ENCODE measurements at places on chromosomes 7 and 10.

- DNase-seq: no peak
Measured at GRCh38 chr7:140333223-140333622, 65.1 kb downstream of the SLC37A3 start.

GRCh38 chr7:131829947-131830558 is 273.6 kb upstream of the PODXL start:
- no peak for DNase-seq

DNA sequence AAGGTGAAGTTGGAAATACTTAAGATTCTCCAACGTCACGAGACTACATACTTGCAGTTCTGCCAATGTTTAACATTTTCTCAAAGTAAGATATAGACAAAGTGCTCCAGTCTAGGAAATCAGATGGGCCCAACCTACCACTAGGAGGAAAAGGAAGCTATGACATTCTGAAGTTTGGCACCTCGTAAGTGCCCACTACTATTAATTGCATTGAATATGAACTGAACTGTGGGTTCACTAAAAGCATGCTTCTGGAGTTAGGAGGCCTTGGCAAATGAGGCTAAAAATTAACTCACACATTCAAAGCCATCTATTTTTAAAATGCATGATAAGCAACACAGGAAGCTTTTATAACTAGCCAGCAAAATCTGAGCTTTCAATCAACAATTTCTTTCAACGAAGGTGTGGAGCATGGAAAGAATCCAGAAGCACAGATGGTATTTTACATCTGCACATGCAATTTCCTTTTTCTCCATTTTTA is 149.7 kb downstream of the LRRTM3 start:
- no peak for DNase-seq

DNA sequence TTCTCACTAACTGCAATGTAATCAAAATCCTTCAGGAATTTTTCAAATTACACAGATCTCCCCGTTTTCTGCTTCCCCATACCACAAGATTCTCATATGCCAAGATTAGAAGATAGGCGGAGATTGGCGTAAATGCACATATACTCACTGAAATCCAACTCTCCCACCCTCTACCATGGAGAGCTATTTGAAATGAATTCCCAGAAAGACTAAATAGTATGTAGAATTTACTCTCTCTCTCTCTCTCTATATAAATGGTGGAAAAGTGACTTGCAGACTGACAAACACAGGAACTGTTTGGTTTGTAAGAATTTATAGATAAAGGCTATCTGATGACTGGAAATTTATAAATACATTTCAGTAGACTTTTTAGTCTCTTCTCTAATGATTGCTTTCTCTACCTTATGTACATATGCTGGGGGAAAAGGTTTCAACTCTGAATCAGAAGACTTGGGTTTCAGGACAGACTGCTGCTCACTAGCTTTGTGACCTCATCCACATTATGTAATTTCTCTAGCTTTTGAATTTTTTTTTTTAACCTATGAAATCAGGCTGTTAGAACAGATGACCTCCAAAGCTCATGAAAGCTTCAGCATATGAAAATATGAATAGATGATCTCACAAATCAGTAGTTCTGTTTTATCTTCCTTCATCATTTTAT is 67.8 kb upstream of the CSTF2T start:
- no peak for DNase-seq

- DNase-seq: no peak
Measured at GRCh38 chr7:1113548-1113885, 25.6 kb downstream of the GPER1 start.

DNA sequence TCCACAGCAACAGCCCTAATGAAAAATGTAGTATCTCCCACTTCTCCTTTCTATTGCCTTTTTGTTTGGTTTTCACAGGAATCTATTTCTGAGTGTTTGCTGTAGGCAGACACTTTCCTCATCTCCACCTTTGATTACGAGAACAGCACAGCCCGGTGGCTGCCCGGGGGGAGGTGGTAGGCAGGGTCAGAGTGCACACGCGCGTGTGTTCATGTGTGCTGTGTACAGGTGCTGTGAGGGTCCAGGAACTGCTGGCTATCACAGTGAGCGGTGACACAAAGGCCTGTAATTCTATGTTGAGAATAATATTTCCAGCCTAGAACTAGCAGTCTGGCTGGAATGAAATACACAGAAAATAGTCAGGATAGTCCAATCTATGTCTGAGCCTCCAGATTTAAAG is 212.8 kb downstream of the ADARB2 start:
- no peak for DNase-seq

- DNase-seq: no peak
Measured at GRCh38 chr10:46250898-46251856, 35.6 kb upstream of the ANTXRL start.

- no peak for DNase-seq
Measured at GRCh38 chr7:23791721-23792120, 81.7 kb downstream of the STK31 start.

DNA sequence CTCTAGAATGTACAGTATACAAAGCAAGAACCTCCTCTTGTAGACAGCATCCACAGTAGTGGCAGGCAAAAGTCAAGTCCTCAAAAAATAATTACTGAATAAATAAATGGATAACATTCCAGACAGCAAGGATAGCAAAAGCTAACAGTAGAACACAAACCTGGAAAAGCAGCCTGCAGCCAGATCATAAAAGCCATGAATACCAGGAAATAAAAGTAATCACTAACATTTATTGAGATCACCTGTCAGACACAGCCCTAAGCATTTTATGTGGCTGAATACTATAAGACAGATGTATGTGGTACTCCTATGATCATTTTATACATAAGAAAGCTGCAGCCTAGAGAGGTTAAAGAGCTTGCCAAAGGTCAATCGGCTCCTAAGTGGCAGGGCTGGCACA is 34.0 kb downstream of the CUL2 start:
- DNase-seq: no peak

DNA sequence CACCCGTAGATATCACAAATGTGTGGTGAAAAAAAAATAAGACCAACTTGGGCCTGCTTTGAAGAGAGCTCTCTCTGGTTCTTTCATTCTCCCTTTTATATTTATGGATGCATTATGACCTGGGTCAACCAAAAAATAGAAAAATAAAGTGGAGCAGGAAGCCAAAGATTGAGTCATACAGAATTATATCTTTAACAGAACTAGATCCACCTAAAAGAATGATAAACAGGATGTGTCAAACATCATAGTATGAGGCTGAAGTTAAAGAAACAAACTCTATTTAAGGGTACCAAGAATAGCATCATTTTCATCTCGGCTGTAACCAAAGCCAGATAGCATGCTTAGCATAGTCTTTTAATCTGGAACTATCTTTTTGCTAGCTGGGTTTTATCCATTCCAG is 28.8 kb upstream of the NMT2 start:
- no peak for DNase-seq

- DNase-seq: no peak
Measured at GRCh38 chr10:113320211-113320610, 232.6 kb upstream of the HABP2 start.

- DNase-seq: no peak
Measured at GRCh38 chr7:36840904-36841303, 116.6 kb upstream of the AOAH start.

GRCh38 chr10:122407375-122408125 is 33.0 kb downstream of the PLEKHA1 start:
- DNase-seq: peak; percentile 17

- DNase-seq: no peak
Measured at GRCh38 chr7:151863386-151864079, 13.4 kb downstream of the PRKAG2 start.

DNA sequence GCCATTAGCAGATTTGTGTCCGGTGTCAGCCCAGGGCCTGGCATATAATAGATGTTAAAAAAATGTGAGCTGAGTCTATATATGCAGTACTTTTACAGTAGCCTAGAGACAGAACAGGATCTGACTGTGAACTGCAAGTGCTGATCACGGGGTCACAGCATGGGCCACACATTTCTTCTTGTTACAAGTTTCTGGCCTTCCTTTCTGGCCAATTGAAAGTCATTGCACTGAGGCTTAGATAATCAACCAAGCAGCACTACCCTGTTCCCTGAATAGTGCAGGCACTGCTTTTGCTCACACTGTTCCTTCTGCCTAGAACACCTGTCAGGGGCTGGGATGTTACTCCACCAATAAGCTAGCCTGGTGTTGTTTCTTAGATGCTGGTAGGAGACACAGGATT is 5.4 kb upstream of the MARVELD1 start:
- DNase-seq: no peak

DNA sequence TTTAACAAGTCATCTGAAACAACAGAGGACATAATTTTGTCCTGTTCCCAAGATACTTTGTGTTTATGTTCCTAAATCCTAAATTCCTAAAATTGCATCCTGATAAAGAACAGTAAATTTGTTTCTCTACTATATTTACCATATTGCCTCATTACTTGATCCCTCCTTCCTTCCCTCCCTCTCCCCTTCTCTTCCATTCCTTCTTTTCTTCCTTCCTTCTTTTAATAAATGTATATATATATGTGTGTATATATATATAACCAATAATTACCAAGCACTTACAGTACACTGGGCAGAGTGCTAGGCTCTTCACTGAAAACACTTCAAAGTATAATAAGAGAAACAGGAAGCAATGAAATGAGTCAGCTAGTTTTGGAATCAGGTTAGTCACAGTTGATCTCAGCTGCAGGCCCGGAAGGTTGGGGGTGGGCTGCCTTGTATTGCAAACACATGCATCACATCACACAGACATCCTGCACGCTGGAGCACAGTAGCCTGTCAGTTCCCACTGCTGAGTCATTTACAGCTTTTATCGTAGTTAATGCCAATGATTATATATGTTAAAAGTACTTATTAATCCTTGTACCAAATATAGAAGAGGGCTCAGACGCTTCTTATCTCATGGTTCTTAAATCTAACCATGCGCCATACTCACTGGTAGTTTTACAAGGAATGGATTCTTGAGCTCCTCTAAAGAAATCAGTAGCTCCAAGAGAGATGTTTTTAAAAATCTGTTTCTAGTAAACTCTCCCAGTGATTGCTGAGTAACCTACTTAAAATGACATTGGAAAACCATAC is 551.7 kb downstream of the GRM8 start:
- DNase-seq: peak; percentile 10

DNA sequence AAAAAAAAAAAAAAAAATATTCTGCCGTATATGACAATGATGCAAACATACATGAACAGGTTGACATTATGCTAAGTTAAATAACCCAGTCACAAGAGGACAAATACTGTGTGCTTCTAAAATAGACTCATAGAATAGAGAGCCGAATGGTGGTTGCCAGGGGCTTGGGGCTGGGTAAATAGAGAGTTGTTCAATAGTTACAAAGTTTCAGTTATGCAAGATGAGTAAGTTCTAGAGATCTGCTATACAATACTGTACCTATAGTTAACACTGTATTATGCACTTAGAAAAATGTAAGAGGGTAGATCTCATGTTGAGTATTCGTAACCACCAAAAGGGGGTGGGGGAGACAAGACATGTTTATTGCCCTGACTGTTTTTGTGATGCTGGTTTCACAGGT is 77.1 kb upstream of the GNAI1 start:
- DNase-seq: no peak

GRCh38 chr7:33893377-33893776 is 12.0 kb upstream of the BMPER start:
- DNase-seq: no peak

DNA sequence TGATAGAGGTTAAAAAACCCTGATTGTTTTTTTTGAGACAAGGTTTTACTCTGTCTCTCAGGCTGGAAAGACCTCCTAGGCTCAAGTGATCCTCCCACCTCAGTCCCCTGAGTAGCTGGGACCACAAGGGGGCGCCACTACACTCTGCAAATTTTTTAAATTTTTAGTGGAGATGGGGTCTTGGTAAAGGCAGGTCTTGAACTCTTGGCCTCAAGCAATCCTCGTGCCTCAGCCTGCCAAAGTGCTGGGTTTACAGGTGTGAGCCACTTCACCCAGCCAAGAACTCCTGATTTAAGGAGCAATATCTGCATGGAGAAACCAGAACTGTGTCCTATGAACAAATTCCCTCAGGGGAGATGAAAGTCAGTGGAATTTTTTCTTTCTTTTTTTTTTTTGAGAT is 7.3 kb upstream of the KLHDC10 start:
- peak; percentile 71 for DNase-seq
